ENCODE measurements at places on chromosomes 3 and 15.

DNA sequence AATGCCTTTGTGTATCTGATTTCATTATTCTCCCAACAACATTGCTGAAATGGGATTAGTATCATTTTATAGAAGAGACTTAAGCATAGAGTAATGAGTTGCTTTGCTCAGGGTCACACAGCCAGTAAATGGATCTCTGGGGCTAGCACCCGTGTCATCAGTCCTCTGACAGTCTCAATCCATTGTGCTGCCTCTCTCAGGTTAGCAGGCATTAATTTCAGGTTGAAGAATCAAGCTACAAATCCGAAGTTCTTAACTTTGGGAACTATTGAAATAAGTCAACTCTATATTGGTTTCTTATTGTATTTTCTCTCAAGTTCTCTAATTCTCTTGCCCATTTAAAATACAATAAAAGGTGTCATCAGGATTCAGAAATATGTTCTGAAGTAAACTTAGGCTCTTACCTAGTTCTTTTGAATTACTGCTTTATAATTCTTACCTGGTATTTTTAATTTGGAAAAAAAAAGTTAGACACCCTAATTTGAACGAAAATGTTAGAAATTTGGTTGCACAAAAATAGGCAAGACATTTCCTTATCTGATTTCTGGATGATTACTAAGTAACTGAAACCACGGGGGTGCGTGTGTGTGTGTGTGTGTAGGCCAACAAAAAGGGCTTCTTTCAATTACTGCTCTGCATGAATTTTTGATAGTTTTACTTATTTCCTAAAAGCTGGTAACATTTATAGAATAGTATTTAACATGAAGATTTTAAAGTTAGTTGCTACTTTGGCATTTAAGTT, 189.8 kb downstream of the MBNL1 start:
- DNase-seq: no peak

DNA sequence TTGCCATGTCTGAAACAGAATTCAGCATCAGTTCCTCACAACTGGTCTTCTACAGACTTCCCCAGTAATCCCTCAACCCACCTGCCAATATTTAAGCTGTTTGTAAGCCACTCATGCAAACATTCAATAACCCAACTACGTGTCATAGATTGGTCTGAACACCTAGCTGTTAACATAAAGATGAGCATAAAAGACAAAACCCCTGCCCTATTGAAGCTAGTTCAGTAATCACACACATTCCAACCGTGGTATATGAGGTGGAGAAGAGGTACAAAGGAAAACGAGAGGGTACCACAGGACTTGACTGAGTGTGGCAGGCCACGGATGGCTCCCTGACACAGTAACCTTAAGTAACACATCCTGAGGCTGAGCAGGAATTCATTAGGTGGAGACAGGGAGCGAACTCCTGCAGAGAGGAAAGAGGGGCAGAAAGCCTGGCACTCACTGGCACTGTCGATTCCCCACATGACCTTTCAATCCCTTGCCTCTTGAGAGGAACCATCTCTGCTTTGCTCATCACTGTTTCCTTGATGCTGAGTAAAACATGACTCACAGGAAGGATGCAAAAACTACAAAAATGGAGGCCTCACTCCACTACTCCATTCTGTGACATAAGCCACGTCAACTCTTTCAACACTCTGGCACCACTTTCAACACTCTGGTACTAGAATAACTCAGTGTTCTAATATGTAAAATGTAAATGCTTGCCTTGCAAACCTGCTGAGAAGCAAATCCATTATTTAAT, 31.3 kb downstream of the RPN1 start:
- DNase-seq: no peak

GRCh38 chr15:52308446-52309153, 13.0 kb upstream of the MYO5C start:
- no peak for DNase-seq

DNA sequence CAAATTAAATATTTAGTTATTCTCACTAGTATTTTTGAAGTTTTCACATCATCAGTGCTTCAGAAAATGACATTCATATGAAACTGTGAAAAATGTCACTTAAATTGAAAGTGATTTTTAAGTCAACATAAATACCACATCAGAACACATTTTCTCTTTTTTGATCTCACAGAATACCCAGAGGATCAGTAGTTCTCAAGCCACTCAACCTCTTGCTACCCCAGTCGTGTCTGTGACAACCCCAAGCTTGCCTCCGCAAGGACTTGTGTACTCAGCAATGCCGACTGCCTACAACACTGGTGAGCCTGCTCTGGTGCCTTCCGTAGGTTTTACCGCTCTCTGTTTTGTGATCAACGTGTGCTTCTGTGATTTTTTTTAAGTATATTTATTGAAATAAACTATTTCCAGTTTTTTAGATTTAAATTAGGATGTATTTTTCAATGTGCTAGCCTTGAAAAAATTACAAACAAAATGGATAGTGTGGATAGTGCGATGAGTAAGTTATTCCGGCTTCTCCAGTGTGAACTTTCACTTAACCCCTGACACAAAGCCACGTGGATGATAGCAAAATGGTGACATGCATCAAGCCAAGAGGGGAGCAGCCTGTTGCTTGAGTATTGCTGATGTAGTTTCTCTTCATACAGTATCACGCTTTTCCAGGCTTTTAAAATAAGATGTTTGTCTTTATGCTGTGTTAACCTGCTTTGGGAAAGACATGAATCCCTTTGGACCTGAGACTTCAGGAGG, 26.5 kb downstream of the LYSMD4 start:
- DNase-seq: no peak

Data from anterior cingulate cortex (tissue), 58 donors.